ENCODE measurements at places on chromosomes 12 and 14.

DNA sequence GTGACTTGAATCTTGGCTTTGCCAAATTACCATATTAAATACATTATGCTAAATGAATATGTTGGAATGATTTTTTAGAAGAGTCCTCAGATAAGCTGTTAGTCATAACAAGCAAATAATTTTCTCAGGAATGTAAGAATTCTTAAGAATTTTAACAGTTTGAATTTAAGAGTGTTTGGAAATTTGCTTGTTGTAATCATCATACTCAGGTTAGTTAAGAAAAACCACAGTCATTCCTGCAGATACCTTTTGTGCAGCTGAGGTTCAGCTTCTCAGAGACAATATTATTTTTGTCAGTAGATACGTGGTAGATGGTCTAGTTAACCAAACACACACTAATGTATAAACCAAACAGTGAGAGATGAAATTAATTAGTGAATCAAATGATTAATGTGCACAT is 8.9 kb downstream of the WNK1 start:
- DNase-seq: no peak

- no peak for DNase-seq
Observed at GRCh38 chr14:75821831-75822521, 159.8 kb downstream of the TGFB3 start.

GRCh38 chr12:105801351-105801750 is 337.4 kb downstream of the NUAK1 start:
- no peak for DNase-seq

GRCh38 chr12:82437744-82438143 is 79.4 kb downstream of the METTL25 start:
- no peak for DNase-seq

DNA sequence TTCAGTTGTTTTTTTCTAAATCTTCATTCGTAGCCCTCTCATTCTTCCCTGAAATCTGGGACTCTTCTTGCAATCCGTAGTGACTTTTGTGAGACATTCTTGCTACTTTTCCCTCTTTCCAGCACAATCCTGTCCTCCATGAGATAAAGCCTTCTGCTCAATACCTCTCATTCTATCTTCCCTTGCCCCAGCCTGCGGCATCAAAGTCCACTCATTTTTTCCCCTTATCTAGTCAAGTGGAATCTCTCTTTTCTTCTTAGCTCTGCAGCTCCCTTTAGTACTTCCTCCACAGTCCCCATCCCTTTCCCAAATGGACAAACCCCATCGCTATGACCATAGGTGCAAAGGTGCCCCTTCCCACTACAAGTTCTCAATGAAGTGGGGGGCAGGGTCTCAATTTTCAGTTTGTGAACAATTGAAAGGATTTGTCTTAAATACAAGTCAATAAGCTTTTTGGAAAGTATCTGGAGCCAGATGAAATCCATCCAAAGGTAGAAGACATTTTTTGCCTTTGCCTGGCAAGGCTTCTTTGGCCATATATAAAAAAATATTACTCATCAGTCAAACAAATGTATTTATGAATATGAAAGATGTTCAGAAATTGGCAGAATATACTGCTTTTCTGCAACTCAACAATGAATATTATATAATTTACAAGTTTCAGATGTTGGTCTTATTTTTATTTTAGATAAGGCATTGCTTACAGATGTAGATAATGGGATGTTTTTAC is 179.4 kb downstream of the SNAPC1 start:
- DNase-seq: no peak

- DNase-seq: no peak
Observed at GRCh38 chr12:85985996-85986395, 111.9 kb downstream of the NTS start.

DNA sequence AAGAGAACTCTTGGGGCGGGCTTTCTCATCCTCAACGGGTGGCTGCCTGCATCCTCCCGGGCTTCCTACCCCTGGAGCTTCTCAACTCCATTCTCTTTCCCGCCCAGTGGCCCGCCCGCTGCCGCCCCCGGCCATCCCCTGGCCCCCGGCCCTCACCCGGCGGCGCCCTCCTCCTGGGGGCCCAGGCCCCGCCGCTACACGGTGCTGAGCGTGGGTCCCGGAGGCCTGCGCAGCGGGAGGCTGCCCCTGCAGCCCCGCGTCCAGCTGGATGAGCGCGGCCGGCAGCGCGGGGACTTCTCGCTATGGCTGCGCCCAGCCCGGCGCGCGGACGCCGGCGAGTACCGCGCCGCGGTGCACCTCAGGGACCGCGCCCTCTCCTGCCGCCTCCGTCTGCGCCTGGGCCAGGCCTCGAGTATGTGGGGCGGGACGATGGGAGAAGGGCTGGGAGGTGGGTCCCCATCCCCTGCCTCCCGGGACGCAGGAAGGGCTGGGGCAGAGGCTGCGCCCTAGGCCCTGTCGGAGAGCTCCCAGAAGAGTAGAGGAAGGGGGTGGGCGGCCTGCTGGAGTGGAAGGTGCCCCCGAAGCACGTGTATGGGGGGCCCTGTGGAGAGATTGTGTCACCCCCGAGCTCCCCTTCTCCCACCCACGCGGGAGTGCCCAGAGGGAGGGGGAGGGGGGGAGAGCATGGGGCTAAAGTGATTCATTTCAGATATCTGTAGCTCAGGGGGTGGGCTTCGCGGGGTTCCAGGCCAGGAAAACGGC is 1.5 kb downstream of the LAG3 start:
- no peak for DNase-seq

GRCh38 chr14:89296281-89296745 is 120.7 kb downstream of the FOXN3 start:
- no peak for DNase-seq

DNA sequence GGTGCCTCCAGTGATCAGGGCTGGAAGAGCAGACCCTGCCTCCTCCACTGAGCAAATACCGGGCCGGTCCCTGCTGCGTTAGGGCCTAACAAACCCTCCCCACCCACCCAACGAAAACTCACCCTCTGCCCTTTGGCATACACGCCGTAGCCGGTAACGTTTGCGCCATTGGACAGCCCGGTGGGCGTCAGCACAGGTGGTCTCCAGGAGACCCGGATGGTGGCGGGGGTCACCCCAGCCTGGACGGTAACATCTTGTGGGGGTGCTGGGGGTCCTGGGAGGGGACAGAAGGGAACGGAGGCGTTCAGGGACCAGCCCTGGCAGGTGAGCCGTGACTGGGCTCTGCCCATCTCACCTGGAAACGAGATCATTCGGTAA is 100.5 kb downstream of the PIWIL1 start:
- DNase-seq: no peak

- no peak for DNase-seq
Observed at GRCh38 chr12:92701441-92701840, 1.3 kb upstream of the PLEKHG7 start.

- no peak for DNase-seq
Observed at GRCh38 chr12:42968426-42968825, 378.9 kb upstream of the PRICKLE1 start.

GRCh38 chr14:32469388-32470160 is 140.5 kb downstream of the AKAP6 start:
- DNase-seq: peak; percentile 23

DNA sequence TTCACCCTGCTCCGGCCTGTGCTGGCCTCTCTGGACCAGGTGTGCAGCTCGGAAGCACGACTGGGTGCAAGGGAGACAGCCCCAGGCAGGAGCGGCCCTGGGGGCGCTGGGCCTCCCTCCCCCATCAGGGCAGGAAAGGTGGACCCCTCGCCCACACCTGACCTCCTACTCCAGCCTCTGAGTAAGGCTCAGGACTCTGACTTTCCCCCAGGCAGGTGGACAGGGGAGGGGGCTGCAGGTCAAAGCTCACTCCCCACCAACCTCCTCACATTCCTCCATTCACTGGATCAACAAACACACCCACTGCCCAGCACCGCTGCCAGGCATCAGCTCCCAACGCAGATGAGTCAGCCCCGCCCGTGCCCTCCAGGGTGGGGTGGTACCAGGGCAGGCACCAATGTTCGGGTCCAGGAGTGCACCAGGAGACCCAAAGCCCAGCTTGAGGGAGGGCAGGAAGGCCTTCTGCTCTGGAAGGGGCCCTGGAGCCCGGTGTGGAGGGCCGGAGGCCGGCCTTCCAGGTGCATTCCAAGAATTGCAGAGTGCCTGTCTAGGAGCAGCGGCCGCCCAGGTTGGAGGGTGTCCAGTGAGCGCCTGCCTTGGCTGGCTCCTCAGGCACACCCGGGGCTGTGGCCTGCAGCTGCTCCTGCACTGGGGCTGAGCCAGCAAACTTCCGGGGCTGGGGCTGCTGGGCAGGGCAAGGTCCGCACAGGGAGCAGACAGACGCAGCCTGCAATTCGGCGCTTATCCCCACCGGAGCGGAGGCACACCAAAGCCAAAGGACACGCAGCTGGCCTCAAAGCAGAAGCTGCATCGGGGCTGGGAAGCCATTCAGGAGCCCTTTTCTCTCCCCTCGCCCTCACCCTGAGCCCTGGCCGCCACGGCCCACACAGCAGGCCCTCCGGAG is 1.6 kb upstream of the INF2 start:
- peak; percentile 58 for DNase-seq

GRCh38 chr12:126437934-126438333 is 1372.7 kb downstream of the AACS start:
- DNase-seq: no peak

DNA sequence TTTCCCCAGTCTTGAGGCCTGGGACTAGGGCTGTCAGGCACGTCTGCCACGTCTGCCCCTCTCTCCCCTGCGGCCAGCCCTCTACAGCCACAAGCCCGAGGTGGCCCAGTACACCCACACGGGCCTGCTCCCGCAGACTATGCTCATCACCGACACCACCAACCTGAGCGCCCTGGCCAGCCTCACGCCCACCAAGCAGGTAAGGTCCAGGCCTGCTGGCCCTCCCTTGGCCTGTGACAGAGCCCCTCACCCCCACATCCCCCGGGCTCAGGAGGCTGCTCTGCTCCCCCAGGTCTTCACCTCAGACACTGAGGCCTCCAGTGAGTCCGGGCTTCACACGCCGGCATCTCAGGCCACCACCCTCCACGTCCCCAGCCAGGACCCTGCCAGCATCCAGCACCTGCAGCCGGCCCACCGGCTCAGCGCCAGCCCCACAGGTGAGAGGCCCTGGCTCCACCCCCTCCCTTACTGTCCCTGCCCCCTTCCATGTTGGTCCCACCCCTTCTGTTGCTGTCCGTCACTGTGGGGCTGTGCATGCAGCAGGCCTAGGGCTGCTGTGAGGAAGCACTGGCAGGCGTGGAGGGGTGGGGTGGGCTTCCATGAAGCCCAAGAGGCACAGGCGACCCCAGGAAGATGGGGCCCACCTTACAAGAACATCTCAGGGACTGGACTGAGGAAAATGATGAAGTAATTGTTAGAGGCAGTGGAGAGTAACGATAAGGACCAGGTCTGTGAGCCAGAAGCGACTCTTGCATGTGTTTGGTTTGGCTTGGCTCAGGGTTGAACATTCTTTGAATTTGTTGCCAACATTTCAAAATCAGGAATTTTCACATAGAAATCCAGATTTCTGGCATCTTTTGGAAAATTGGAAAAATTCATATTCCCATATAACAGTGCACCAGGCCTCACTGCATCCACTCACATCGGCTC is 16.8 kb downstream of the C12orf43 start:
- DNase-seq: no peak

Measured in NCI-H1105 (cell line).